ENCODE measurements at places on chromosomes 11 and 22. TPM values are rescaled to one million over a fixed set of nuclear protein-coding genes. Genes with fewer than 3 reads are reported as not detected.

GRCh38 chr11:2892215-2892966 is 6.8 kb upstream of the CDKN1C start:
- peak; percentile 53 for DNase-seq

GRCh38 chr11:79397252-79397651 is 43.6 kb downstream of the TENM4 start:
- DNase-seq, result no peak

- peak; percentile 49 for DNase-seq
Observed at GRCh38 chr11:128417607-128418324, 169.6 kb downstream of the ETS1 start.

The CD3G gene
- total RNA-seq, result 88.8 TPM
